ENCODE measurements at places on chromosomes 6 and 20. TPM values are rescaled to one million over a fixed set of nuclear protein-coding genes. Genes with fewer than 3 reads are reported as not detected.

DNA sequence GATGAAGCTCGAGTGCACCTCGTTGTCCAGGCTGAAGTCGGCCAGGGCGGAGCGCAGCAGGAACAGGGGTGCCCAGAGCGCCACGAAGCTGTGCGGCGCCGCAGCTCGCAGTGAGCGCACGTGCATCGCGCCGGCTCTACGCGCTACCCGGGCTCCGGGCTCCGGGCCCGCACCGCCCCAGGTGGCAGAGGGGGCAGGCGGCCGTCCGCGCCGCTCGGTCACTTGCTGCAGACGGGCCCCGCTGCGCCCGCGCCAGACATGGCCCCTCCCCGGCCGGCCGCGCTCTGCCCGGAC lies 497 bp downstream of the BMP7 start:
- no peak for DNase-seq

Gene CYP21A2
- 3.2 TPM for total RNA-seq

DNA sequence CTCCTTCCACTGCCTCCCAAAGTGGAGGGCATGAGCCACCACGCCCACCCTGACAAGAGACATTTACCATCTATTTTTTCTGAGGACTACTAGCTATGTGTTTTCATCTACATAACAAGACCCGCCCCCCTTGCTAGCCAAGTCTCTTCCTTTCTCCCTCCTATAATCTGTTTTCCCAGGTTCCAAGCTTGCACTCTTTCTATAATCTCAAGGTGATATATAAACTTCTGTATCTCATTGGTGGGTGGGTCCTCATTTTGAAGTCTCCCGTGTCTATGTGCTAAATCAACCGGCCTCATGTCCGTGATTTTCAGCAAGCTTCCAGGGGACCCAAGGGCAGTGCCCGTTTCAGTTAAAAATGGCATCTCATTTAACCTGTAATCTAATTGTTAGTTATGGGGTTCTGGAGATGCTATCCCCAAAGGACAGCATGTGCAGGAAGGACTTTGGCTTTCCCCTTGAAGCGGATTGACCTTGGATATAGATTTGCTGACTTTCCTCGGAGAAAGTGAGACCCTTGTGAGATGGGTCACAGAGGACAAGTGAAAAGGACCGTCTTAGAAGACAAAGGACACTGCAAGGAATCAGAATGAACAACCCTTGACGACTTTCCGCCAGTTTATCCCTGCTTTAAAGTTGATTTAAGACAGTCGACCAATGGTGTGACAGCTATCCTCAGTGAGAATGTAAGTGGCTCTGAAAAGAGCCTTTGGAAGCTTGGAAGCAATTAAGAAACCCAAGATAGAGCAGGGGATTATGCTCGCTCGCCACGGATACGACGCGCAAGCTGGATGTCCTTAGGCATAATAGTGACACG lies 22.4 kb downstream of the OR2B2 start:
- no peak for DNase-seq

Gene PPP1R14C
- total RNA-seq = 102 TPM

GRCh38 chr20:1269850-1270249 lies 3.8 kb downstream of the SNPH start:
- DNase-seq = no peak

Gene TOX2
- total RNA-seq = 3.0 TPM

Gene CRIP3
- 3.2 TPM for total RNA-seq

GRCh38 chr6:168192901-168193815 lies 114.1 kb upstream of the FRMD1 start:
- DNase-seq = no peak

DNA sequence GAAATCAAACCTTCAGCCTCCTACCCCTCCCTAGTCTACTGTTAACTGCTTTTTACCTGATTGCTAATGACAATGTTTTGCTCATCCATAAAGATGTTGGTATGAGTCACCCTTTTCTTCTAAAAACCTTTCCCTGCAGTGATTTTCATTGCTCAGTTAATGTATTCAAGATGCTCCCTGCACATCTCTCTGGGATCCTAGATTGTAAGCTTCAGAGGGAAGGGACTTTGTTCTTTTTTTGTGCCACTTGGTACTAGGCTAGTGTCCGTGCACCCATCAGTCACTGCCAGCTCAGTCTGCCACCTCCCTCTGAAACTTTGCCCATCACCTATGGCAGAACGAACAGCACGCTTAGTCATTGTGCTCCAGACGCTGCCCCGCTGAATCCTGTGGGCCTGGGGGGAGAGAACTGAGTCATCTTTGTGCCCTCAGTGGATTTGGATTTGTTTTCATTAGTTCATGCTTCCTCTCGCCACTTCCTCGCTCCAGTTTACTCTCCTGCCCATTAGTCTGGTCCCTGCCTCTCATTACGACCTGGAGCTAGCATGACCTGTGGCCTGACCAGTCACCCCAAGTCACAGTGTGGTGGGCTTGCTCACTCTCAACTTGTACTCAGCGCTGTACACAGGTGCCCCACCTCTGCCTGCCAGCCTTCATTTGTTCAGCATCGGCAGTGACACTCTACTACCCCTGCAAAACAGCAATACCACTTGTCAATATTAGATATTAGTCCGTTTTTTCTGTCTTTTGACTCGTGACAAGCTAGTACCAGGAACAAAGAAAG lies 78.0 kb upstream of the TMEM181 start:
- no peak for DNase-seq

- DNase-seq = no peak
These were observed 23.1 kb downstream of the NEDD9 start for GRCh38 chr6:11209369-11209768.

DNA sequence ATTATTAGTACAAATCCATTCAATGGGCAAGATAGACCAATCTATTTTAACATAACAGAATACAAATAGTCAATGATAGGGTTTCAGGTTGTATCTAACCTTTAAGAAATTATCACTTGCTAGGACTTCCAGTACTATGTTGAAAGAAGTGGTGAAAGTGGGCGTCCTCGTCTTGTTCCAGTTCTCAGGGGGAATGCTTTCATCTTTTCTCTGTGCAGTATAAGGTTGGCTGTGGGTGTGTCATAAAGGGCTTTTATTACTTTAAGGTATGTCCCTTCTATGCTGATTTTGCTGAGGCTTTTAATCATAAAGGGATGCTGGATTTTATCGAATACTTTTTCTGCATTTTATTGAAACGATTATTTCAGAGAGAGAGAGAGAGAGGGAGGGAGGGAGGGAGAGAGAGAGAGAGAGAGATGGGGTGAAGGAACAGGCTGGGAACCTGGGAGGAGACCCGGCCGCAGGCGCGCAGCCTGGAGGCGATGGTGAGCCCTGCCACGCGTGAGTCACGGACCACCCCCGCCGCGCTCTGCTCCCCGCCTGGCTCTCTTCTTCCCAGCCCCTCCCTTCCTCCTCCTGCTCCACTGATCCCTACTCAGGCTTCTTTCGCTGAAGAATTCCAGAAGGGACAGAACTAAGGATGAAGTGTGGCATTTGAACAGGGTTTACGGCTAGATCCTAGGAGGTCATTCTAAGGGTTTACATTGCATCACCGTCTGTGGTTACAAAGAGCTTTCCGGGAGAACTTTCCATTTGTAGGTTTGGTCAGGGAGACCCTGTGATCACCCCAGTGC lies 45.5 kb upstream of the HLA-E start:
- DNase-seq = no peak

GRCh38 chr6:130602151-130602770 lies 224.9 kb upstream of the SMLR1 start:
- no peak for DNase-seq

DNA sequence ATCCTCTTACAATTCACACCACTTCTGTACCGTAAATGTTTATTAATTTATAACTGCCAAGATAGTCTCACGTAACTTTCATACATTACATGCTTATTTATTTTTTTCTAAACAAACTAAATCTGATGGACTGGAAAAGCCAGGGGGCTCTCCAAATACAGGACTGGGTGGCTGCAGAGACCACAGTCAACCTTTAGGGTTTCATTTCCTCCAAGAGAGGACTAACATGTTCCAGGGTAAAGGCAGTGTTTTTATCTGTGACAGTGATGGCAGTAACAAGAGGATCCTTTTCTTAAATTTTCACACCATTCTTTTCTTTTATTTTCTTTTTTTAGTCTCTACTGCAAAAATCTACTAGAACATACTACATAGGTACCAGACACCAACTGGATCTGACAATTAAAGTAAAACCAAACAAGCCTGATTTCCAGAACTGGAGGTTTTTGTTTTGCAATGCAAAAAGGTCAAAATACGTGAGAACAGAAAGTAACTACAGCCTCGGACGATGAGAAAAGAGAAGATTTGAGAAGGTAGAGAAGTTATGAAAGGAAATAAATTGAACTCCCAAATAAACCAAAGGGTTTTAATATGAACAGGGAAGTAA lies 1.2 kb downstream of the LMBRD1 start:
- no peak for DNase-seq

All from right cardiac atrium (tissue), 5 donors.